ENCODE measurements at places on chromosomes 2 and 18.

- DNase-seq: peak; percentile 36
These were observed 597 bp downstream of the RNF103 start for GRCh38 chr2:86623043-86623493.

- DNase-seq: no peak
These were observed 1.3 kb downstream of the TMEM131 start for GRCh38 chr2:97994476-97994875.

DNA sequence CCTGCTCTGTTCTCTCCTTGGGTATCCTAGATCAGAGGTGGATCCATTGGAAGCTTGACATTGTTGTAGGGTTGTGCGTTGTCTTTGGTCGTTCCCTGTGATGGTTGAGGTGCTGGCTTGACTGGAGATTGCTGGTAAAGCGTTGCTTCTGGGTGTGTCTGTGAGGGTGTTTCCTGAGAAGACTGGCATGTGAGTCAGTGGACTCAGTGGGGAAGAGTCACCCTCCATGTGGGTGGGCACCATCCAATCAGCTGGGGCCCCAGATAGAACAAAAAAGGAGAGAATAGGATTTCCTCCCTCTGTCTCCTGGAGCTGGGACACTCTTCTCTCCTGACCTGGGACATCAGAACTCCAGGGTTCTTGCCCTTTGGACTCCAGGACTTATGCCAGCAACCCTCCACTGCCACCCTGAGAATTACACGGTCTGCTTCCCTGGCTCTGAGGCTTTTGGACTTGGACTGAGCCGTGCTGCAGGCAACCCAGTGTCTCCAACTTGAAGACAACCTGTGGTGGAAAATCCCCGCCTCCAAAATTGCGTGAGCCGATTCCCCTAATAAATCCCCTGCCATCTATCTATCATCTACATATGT is 14.8 kb upstream of the REEP1 start:
- no peak for DNase-seq

DNA sequence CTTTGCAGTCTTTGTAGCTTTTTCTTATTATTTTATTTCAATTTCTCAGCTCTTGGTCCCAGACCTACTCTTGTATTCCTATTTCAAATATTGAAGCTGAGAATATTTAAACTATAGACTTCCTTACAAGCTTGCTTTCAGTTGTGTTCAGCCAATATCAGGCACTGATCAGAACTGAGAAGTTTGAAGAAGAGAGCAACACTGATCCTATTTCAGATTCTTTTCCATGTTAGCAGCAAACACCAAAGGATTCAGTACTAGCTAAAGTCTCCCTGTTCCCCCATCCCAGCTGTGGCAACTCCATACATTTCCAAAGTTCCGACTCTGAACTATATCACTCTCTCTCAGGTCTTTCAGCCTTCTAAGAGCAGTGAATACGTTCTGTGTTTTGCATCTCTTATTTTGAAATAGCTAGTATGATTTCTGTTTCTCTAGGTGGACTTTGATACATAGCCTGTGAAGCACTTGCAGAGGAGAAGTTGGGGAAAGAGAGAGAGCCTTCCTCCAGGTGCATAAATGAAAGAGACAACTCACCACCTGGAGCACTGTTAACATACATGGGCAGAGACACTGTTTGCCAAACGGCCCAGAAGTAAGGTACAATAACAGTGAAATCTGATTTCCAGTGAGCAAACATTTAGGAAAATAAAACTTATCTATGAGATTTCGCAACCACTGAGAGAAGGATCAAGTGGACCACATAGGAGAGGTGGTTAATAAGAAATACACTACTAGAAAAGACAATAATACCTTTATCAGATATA is 135.0 kb upstream of the ZNF804A start:
- no peak for DNase-seq

DNA sequence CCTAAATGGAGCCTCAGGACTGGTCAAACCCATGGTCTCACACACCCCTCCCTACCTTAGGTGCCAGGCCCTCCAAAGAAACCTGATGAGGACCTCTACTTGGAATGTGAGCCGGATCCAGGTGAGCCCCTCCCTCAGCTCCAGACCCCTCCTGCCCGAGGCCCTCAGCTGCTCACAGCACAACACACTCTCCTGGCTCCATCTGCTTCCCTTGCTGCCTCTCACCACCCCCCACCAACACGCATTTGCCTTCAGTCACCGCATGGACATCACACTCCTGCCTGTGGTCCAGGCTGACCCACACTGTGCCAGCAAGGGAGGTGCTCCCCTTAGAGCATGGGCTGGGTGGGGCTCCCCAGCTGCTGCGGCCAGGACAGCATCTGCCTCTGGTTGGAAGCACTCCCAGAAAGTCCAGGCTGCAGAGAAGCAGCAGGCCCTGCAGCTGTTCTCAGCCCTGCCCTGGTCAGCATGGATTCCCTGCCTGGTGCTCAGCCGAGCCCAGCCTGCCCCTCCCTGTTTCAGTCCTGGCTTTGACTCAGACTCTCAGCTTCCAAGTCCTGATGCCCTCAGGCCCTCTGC is 15.1 kb downstream of the SH2D6 start:
- no peak for DNase-seq

DNA sequence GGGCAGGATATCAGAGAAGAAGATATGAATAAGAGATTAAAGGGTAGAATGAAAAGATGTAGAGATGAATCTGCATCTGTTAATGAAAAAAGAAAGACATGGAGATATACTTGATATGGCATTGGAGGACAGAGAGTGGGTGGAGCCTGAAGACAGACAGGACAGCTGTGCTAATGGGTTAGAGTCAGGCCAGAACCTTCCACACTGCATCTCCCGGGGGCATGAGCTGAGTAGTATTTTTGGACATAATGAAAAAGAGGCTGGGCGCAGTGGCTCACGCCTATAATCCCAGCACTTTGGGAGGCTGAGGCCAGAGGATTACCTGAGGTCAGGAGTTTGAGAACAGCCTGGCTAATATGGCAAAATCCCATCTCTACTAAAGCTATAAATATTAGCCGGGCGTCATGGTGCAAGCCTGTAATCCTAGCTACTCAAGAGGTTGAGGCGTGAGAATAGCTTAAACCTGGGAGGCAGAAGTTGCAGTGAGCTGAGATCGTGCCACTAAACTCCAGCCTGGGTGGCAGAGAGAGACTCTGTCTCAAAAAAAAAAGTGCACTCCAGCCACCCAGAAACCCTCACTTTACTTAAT is 11.4 kb downstream of the FLACC1 start:
- DNase-seq: no peak

GRCh38 chr2:147844697-147845410 is at the start of gene ACVR2A:
TSS of gene ACVR2A (plus strand) at chr2:147845029. CDS start at chr2:147845153, 124 bp downstream.
- peak; percentile 2 for DNase-seq

- DNase-seq: no peak
These were observed 252.3 kb downstream of the MBD5 start for GRCh38 chr2:148273158-148273691.

DNA sequence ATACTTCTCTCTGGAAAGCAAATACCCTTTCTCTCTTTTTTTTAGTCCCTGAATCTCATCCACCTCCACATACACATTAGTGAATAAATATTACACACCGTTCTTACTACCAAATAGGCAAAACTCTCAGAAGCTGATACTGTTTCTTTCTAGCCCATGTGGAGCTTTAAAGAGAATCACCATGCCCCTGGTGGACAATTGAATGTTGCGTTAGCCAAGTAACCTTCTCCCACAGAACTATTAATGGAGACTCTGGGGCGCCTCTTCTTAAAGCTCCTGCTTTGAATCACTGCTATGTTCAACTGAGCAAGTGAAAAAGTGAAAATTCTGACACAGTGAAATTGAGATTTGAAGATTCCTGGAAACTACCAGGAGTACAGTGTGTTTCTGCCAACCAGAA is 522.8 kb upstream of the CDH7 start:
- DNase-seq: no peak

- DNase-seq: no peak
These were observed 47.4 kb downstream of the LRPPRC start for GRCh38 chr2:43948370-43948769.

DNA sequence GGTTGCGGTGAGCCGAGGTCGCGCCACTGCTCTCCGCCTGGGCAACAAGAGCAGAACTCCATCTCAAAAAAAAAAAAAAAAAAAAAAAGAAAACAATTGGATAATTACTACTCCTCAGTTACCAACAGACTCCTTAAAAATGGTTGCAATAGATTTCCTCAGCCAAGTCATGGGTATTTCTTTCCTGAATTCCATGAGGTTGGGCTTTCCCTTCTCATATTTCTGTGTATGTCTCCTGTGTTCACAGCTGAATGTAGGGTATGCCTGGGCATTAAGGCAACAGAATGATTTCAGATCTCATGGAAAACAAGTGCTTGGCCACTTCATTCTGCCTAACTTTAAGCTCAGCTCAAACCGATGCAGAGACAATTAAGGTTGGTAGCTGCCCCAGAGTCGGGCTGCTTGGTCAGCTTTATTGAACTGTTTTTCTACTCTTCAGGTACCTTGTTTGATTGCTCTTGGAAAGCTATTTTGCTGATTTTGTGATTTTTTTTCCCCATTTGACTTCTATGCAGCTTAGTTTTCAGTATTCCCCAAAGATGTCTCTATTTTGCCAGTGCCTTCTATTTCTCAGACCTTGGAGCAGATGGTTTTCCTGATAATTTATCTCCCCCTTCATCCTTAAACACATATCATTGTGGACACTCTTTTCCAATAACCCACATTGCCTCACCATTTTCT is 24.8 kb downstream of the KIF5C start:
- DNase-seq: no peak

- DNase-seq: no peak
These were observed 301.4 kb downstream of the GALNT13 start for GRCh38 chr2:154173164-154173563.

- no peak for DNase-seq
These were observed 168.7 kb downstream of the KCNS3 start for GRCh38 chr2:18047213-18047611.

GRCh38 chr2:230155359-230155758 is 64.4 kb downstream of the SP110 start:
- peak; percentile 17 for DNase-seq

DNA sequence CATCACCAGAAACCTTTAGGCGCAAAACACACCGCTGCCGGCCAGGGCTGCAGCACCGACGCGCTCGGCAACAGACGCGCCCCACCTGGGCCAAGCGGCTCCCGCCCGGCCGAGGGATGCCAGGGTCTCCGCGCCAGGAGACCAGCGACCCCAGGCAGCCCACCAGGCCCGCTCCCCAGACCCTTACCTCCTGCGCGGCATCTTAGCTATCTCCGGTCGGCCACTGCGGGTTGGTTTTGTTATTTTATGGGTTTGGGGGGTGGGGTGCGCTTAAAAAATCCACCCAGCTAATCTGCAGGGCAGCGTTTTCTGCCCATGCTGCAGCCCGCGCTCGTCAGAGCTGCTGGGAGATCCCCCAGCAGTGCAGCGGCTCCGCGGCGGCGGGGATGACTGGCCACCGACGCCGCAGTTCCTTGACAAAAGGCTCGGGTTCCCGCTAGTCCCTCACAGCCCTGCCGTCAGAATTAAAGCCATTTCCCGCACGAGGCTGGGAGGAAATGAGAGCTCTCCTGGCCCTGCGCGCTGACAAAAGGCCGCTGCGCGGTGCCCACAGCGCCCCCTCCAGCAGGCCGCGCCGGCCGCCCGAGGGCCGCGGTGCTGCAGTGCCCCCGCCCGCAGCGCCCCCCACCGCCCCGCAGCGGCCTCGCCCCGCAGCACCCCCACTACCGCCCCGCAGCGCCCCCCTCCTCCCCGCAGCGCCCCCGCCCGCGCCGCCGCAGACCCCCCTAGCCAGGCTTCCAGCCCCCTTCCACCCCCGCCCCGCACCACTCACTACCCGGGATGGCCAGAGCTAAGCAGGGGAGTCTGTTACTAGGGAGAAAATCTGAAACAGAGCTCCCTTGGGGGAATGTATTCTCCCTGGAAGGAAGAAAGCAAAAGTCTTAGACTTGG is at the start of gene ADD2:
ADD2 (minus strand) TSS at position 502 of the 891 bp plus-strand sequence. CDS start 61,792 bp downstream, outside the sequence.
- no peak for DNase-seq

DNA sequence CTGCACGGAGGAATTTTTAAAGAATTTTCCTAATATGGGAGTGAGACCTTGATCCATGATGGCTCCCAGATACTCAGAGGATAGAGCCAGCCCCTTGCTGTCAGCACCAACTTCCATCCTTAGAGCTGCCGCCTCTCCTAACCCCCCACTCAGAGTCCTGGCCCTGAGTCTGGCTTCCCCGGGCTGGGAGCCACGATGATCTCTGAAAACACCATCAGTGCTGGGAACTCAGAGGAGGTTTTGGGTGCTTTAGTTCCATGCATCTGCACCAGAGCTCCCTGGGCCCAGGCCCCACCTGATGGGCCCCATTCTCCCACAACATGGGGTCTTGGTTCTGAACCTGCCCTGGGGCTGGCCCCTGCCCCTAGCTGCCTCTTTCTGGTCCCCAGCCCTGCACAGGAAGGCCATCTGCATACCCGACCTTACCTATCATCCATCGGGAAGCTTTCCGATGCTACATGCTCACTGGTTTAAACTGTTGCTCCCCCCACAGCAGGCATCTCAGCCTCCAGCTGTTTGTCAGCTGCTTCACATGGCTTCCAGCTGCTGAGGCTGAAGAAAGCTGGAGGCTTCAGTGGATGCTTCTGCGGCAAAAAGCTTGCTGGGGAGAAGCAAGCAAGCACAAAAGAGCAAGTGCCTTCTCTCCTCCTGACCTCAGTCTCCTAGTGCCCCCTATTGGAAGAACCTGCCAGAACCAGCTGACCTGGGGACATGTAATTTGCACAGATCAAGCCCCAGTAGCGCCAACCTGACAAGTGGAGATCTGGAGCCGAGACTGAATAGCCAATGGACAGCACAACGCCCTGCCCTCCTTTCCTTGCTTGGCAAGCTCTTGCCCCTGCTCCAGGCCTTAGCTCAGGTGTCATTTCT is 24.2 kb upstream of the RHOB start:
- no peak for DNase-seq

DNA sequence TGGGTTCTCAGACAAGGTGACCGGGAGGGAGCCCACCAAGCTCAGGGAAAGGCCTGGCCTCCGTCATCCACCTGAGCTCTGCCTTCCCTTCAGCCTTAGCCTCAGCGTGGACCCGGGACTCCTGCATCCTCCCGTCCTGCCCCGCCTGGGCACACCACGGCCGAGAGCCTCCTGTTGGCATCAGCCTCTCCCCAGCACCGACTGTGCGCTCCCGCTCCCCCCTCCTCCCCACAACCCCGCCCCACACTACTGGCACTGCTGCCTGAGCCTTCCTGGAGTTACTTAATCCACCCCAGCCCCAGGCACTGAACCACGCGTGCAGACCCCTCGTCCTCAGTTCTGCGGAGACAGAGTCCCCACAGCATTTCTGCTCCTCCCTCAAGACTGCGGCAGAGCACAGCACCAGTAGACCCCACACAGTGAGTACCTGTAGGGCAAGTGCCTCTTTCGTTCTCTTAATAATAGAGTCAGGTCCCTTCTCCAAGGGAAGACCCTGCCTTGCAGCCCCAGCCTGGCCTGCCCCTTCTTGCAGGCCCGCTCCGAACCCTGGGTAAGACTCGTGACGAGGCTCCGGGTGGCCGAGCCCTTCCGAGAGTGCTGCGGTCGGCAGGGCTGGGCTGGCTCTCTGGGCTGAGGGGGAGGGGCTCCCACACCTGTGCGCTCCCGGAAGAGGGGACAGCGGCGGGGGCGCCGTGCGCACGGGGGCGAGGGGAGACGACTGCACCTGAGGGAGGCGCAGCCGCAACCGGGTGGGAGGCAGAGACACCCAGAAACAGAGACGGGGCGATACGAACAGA is at the start of gene AMER3:
AMER3 (plus strand) TSS at position 285 of the 797 bp plus-strand sequence. CDS start 6,533 bp downstream, outside the sequence.
- DNase-seq: no peak

GRCh38 chr2:241110089-241110606 is 8.1 kb upstream of the MTERF4 start:
- DNase-seq: no peak

GRCh38 chr2:80168037-80168436 is 136.5 kb downstream of the LRRTM1 start:
- DNase-seq: no peak
